ENCODE measurements at places on chromosomes 11 and 22.

DNA sequence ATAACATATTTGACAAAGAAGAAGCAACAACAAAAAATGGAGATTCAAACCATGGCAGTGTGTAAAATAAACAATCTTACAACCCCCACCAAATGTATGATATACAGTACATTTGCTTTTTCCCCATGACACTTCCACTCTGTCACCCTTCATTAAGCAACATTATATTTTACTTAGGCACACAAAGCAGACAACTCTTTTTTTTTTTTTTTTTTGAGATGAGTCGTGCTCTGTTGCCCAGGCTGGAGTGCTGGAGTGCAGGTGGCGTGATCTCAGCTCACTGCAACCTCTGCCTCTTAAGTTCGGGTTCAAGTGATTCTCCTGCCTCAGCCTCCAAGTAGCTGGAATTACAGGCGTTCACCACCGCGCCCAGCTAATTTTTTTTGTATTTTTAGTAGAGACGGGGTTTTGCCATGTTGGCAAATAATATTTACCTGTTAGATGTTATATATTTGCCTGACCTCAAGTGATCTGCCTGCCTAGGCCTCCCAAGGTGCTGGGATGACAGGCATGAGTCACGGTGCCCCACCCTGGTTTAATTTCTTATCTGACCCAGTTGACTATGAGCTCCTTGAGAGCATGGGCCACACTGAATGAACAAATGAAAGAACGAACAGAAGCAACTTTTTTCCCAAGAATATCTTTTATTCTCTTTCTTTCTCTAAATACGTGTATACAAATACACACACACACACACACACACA is 5.5 kb upstream of the PCF11 start:
- DNase-seq = no peak

- DNase-seq = no peak
Measured at GRCh38 chr11:15968461-15969130, 387.8 kb downstream of the SOX6 start.

GRCh38 chr11:18615628-18616392 is 16.2 kb downstream of the MISFA start:
- no peak for DNase-seq

DNA sequence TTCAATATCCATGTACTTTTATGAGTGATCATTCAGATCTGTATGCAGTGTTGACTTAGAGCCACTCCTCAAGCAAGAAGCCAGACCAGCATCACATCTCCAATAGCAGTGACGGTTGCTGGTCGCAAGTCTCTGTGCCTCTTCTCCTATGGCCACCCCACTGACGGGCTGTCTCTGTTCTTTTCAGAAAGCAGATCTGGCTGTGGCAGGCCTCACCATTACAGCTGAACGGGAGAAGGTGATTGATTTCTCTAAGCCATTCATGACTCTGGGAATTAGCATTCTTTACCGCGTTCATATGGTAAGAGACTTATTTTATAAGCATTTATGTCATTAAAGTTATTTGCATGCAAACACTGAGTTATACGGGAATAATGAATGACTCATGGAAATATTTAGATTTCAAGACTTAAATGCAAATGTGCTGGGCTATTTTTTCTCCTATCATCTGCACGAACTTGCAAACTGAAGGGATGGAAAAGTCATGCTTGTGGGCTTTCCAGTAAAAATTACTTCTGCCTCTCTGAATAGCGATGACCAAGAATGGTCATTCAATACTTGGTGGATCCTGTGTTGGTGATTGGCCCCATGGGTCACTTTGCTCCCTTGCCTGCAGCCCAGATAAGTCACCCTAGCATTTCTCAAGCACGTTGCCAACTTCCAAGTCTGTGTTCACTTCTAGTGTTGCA is 83.6 kb upstream of the TBCEL start:
- no peak for DNase-seq

DNA sequence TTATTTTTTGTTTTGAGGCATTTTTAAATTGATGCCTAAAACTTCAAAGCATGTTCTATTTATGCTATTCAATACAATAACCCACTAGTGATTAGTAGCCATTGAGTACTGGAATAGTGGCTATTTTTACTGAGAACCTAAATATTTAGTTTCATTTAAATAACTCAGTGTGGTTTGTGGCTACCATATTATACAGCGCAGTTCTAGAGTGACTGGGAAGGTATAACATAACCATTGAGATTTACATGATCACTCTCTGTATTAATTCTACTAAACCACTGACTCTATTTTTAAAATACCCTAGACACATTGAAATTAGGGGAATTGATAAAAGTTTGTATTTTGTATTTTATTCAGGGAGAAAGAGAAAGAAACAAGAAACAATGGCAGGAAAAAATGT is 441.2 kb downstream of the CNTN5 start:
- DNase-seq = no peak

- no peak for DNase-seq
Measured at GRCh38 chr11:113447621-113448315, 27.4 kb downstream of the DRD2 start.

GRCh38 chr11:68141246-68142027 is 20.2 kb upstream of the CHKA start:
- no peak for DNase-seq

DNA sequence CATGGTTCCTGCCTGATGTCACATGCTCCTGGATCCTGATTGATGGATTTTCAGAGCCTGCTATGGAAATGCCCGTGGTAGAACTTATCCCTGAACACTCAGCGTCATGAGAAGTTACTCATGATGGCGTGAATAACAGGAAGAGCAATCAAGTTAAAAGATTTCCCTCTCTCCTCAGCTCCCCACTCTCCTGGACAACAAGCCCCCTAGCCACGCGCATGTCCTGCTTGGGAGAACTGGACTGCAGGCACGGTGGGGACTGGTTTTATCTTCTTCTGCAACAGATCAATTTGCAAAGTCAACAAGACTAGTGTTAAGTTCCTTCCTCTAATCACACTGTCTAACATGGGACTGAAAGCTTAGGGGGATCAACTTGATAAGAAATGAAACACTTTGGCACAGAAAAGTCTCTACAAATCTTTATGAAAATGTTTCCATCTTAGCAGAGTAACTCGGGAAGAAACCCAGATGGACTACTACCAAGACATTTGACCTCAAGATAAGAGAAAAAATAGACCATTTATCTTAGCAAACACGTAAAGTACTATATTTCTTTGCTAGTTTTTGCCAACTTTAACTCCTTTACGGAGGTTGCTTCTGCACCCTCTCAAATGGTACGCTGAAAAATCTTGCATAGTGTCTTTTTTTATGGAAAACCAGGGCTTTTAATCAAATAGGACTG is 27.6 kb downstream of the POU2AF1 start:
- DNase-seq = no peak

All from activated naive CD4-positive, alpha-beta T cell treated with anti-CD3 and anti-CD28 coated beads, Interleukin-2, amount 50 U/mL, for 16 hours (primary cell).